ENCODE measurements at places on chromosomes 6 and 20.

DNA sequence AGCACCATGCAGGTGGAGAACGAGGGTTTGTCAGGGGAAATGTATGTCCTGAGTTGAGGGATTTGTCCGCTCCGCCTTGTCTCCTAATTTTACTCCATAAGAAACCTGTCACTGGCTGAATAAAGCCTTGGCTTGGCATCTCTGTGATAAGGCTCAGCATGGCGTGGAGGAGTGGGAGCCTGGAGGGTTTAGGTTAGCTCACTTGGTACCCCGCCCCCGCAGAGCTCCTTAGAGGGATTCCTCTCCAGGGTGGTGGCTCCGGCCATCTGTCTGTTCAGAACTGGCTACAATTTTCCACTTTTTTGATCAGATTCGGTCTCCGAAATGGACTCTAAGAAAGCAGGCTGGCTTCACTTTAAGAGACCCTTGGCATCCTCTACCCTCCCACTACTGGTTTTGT lies 192.2 kb upstream of the SYNDIG1 start:
- DNase-seq = no peak

DNA sequence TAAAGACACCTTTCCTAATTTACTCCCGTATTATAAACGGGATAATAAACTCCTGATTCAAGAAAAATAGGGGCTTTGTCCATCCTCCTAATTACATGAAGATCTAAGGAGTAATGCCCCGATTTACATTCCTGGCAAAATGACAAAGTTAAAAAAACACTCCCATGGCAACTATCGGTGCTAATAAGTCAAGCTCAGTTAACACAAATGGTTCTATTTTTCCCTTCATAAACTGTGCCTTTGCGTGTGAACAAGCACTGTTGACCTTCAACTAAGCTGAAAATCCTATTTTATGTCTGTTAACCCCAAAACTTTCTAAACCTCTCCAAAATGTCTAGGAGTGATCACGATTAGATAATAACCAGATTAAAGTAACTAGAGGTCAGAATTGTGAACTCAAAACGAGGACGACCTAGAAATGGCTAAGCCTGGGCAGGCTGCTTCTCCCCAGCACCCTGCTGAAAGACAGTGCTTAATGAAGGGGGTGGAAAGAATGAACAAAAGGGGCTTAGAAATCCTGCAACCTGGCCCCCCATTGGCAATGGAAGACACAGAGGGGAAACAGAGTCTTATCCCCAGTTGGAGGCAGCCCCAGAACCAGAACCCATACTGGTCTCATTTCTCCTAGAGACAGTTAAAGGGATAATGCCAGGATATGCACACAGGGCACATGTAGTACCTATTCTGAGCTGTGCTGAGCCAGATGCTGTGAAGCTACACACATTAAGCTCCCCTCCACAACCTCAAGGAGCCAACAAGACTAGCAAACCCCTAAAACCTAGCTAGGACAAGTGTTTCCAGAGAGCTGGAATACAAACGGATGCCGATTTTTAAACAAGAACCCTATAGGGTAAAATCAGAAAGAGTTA lies 23.0 kb downstream of the SLC23A2 start:
- DNase-seq = no peak

- DNase-seq = no peak
Observed at GRCh38 chr6:131136021-131136786, 937 bp downstream of the AKAP7 start.

DNA sequence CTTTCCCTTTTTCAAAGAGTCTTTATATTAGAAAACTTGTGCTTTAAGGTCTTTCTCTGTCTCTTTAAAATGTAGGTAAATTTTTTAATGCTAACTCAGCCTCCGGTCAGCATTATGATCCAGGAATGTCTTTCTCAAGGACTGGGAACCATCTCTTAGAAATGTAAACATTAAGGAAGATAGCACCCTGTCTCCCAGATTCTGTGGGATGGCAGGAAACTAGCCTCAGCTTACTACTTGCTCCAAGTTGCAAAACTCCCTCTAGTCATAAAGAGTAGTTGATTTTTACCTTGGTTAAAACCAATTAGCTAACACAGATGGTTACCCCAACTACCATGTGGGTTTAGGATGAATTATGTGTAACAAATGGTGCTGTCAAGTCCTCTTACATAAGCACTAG lies 4.7 kb upstream of the TAAR1 start:
- no peak for DNase-seq

DNA sequence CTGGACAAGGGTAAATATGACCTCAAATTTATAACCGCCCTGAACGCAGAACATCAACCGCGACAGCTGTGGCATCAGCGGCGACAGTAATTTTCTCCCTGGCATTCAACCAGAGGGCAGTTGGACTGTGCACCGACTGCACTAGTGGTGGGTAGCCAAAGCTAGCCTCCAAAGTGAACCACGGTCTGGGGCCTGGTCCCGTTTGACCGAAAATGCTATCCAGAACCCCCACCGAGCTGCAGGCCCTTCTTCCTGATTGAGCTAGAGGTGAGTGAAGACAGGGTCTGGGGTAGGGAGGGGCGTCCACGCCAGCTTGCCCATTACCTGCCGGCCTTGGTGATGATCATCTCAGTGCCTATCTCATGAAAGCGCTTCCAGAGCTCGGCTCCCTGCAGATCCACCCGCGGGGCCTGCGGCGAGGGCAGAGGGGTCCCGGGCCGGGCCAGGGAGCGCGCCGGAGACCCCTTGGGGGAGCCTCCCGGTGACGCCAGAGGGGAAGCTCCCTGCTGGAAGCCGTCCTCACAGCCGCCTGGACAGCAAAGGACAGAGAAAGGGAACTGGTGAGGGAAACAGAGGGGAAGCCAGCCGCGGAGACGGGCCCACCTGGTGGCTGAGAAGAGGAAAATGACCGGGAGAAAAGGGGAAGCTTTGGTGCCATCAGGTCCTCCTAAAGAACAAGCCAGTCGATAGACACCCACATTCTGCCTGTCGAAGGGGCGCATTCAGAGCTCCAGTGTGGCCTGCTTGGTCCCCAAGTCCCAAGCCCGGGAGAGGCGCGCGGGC lies 2.0 kb downstream of the TBX18 start:
- DNase-seq = no peak

DNA sequence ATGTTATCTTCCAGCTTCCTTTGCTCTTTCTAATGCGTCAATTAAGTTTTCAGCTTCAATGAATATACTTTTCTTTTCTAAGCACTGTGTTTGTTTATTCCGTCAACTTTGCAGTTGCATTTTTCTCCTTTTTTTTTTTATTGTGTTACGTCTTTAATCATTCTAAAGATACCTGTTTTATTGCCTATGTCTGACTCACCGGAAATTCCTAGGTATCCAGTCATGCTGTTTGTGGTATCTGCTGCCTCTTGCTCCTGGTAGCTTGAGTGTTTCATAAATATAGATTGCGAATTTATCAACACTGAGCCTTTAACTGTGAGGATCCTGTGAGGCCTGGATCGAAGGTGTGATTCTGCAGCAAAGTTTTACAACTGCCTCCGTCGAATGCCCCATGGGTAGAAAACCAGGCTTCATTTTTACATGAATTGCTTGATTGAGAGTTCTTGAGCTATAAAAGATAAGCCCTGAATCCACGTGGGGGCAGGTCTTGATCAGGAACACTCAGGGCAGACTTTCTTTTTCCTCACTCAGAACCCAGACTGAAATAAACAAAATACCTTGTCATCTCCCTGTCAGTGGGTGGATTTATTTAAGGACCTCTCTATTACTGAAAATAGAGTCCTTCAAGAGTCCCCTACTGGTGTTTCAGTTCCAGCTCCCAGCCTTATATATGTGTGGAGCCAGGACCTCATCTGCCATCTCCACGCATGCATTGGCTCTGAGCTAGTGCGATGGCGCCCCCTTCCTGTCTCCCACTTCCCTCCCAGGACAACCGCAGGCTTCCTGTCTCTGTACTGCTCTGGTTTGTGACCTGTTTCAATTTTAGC lies 60.1 kb upstream of the LRRC1 start:
- no peak for DNase-seq

- no peak for DNase-seq
Observed at GRCh38 chr6:67606906-67607828, 1027.9 kb upstream of the ADGRB3 start.

GRCh38 chr20:47191074-47191673 lies 165.3 kb downstream of the ZMYND8 start:
- DNase-seq = no peak

- DNase-seq = no peak
Observed at GRCh38 chr6:17361013-17361412, 32.4 kb upstream of the CAP2 start.

GRCh38 chr20:36315545-36316351 lies 9.6 kb downstream of the DLGAP4 start:
- DNase-seq = no peak

DNA sequence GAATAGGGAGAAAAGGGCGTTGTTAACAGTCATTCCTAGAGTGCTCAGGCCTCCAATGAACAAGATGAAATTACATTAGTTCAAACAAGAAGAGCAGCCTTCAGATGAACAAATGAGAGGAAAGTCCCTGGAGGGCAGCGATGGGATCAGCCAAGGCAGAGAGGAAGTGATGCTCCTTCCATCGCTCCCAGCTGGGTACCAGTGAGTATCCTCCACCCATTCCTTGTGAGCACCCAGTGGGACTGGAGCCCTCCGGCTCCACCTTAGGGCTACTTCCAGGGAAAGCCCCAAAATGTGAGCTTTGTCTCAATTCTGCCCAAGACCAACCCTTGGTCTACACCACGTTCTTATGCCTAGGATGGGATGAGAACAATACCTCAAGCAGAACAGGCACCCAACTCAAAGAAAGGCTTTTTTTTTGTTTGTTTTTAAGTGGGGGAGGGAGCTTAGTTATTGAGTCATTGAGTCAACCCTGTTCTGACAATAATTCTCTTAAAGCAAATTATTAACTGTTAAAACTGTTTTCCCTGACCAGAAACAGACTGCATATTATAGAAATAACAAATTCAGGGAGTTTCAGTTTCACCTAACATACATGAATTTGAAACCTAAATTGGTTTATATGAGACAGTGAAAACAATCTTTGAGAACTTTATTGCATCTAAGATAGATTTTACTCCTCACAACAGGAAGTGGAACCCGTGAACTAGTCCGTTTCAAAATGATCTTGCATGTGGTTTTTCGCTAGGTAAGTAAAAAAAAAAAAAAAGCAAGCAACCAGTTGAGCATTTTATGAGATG lies 106.9 kb downstream of the IPCEF1 start:
- no peak for DNase-seq

All from activated CD8-positive, alpha-beta memory T cell treated with anti-CD3 and anti-CD28 coated beads for 4 hours (primary cell).